ENCODE measurements at places on chromosomes 2 and 18.

GRCh38 chr18:41745166-41746049 lies 209.6 kb upstream of the PIK3C3 start:
- DNase-seq = no peak

GRCh38 chr2:182318466-182319220 lies 108.2 kb downstream of the PDE1A start:
- no peak for DNase-seq

DNA sequence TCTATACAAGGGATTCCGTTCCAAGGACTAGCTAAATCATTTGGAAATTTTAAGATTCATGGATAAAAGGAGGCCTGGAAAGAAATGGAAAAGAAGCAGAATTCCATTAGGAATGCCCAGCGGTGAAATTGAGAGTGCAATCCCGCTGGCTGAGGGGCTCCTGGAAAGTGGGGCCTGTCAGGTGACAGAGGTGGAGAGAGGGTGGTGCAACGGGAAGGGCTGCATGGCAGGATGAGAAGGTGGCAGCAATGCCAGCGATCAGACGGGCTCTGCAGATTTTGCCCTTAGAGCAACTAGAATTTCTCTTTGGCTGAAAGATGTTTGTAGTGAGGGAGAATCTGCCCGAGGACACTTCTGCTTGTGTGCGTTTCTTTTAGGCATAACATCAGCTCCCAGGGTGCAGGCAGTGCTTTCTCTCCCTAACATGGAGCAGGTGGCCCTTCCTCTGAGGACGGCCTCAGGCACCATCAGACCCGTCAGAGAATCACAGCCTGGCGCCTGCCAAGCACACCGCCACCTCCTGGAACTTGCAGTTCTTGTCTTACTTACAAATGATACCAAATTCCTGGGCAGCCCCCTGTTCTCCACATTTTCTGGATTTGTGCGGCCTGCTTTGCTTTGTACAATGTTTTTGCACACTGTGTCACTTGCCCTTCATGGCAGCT lies 261.6 kb downstream of the NDUFA10 start:
- DNase-seq = no peak

- no peak for DNase-seq
Observed at GRCh38 chr2:183019718-183020442, 18.4 kb downstream of the NCKAP1 start.

DNA sequence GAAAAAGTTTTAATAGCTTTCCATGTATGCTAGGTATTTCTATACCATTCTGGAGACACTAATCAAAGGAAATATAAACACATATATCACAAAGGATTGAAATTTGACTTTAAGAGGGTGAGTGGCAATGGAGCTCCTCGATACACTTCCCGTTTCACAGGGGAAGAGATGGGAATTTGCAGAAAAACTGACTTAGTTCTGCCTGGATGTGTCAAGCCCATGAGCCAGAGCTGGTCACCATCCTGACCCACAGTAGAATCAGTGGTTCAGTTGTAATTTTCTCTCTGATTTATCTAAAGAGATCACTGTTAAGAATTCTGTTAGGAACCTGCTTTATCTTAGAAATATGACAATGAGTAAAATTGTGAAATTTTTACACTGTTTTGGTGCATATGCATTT lies 34.2 kb downstream of the PLCL1 start:
- no peak for DNase-seq

DNA sequence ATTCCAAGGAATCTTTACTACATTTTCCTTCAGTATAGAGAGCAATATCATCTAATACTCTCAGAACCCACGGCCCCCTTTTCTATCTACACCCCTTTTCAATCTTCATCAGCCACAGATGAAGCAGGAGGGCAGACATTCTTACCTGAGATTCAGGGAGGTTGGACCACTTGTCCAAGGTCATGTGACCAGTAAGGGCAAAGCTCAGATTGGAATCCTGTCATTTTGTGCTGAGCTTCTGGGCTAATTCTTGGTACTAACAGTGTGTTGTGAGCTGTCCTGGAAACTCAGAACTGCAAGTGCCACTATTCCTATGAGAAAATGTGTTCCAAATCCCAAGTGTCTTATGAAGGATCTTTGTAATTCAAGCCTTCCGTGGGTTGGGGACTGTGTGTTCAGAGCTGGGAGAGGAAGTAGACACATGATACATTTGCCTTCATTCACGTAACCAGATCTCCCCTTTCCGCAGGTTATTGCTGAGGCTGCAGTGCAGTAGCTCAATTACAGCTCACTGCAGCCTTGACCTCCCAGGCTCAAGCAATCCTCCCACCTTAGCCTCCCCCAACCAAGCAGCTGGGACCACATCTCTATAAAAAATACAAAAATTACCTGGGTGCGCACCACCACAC lies 3.3 kb downstream of the CHRNA1 start:
- DNase-seq = no peak

DNA sequence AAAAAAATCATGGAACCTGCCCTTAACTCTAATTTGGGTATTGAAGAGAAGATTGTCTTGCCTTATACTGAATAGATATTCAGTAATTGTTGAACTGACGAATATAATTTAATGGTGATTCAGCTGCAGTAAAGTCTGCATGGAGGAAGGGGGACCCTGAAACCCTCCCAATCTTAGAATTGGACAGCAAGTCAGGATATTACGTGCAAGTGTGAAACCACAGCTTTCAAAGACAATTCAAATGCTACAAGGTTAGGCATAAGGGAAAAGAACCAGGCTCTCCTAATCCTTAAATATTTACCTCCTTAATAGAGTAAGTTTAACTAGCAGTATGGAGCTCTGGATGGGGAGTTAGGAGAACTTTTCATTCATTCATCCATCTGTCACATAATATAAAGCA lies 226.9 kb upstream of the TNP1 start:
- no peak for DNase-seq

DNA sequence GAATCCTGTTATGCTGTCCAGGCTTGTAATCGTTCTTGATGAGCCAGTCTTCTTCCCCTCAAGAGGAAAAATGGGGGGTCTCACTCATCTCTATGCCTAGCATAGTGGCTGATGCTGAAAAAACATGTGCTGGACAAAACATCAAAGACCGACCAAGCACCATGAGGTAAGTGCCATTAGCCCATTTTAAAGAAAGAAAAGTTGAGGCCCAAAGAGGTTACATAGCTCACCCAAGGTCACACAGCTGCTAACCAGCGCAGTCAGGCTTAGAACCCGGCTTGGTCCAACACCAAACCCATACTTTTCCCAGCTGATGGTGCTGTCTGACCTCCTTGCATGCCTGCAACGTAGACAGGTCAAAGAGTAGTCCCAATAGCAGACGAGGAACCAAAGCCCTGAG lies 156.4 kb downstream of the INHBB start:
- DNase-seq = no peak

DNA sequence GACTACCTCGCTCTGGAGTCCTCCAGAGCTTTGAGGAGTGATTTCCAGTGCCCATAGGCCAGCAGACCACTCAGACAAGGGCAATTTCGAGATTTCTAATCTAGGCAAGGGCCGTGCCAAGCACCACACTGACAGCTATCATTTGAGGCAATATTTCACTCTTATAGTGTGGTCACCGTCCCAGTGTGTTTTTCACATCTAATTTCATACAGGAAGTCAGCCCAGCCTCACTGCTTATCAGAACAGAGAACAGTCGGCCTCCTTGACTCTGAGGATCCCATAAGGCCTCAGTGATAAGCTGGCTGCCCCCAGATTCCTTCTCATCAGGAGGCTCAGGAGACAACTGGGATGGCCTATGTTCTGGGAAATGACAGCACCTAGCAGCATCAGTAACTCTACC lies 581 bp downstream of the CAPN14 start:
- no peak for DNase-seq

DNA sequence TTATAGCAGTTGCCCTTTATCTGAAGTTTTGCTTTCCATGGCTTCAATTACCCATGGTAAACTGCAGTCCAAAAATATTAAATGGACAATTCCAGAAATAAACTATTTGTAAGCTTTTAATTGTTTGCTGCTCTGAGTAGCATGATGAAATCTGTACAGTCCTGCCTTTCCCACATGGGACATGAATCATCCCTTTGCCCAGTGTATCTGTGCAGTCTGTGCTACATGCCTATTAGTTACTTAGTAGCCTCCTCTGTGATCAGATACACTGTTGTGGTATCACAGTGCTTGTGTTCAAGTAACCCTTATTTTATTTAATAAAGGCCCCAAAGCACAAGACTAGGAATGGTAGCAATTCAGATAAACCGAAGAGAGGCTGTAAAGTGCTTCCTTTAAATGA lies 810.6 kb upstream of the PIK3C3 start:
- no peak for DNase-seq

DNA sequence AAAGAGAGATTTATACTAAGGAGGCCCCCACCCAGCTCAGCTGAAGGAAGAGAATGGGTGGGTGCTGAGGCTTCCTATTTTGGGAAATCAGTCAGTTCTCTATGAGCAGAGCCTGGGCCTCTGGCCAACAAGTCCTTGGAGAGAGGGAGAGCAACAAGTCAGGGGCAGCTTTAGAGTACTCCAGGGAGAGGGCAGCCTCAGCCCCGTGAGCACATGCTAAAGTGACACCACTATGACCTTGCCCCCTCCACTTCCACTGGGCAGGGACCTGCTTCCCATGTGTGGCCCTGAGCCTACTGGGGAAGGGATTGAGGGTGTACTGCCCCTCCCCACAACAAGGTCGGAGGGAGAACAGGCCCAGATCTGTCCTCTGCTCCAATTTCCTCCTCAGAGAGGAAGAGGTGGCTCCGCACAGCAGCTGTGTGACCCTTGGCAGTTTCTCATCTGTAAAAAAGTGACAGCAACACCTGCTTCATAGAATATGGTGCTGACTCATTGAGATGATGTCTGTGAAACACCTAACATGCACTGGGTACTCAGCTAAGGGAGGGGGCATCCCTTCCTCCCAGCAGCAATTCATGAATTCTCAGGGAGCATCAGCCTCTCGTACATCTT lies 72.9 kb downstream of the CLHC1 start:
- DNase-seq = no peak

DNA sequence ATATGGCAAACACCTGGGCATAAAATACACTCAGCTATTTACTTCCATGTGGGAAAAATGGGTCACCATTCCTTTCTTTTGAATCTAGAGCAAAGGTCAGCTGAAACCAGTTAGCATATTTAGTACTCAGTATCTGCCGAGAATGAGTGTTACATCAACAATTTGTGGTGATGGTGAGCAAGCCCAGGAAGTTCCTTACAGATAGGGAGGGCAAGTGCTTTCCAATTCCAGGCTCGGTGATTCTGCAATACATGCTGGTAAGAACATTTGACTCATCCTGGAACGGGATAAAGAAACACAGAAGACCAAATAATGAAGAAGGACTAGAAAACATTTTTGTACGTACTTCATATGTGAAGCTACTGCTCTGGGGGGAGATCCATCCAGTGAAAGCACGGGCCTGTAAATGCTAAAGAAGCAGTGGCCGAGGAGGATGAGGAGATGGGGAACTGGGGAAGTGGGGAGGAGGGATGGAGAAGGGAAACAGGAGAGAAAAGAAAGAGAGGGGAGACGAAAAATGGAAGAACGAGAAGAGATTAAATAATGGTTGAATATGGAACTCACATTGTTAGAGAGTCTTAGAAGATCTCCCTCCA lies 251.9 kb downstream of the TTC32 start:
- DNase-seq = no peak

GRCh38 chr2:74849228-74849892 lies 15.4 kb downstream of the HK2 start:
- no peak for DNase-seq

DNA sequence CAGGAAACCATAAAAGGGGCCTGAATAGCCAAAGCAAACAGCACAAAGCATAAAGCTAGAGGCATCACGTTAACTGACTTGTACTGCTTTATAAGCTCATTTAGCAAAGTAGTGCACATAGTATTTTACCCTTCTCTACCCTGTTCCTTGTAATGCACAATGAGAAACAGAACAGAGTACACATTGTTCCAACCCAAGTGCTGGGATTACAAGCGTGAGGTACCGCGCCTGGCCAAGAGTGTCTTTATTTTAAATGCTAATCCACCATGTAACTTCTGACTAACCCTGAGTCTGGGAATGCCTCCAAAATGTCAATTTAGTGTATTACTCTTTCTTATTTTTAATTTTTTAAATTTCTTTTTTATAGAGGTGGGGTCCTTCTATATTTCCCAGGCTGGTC lies 46.4 kb upstream of the STON1 start:
- no peak for DNase-seq

DNA sequence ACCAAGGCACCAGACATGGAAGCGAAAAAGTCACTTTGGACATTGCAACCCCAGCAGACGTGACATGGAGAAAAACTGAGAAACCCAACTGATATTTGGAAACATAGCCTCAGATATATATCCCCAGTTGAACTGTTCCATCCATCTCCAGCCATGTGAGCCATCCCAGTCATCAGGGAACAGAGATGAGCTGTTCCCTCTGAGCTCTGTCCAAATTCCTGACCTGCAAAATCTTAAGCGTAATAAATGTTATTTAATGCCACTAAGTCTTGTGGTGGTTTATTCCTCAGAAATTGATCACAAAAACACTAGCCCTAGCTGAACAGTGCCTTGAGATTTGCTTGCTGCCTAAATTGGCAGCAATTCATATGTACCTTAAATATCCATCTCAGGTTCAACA lies 182.8 kb downstream of the NRP2 start:
- DNase-seq = no peak

GRCh38 chr2:32068-32467 lies 14.2 kb downstream of the FAM110C start:
- no peak for DNase-seq

DNA sequence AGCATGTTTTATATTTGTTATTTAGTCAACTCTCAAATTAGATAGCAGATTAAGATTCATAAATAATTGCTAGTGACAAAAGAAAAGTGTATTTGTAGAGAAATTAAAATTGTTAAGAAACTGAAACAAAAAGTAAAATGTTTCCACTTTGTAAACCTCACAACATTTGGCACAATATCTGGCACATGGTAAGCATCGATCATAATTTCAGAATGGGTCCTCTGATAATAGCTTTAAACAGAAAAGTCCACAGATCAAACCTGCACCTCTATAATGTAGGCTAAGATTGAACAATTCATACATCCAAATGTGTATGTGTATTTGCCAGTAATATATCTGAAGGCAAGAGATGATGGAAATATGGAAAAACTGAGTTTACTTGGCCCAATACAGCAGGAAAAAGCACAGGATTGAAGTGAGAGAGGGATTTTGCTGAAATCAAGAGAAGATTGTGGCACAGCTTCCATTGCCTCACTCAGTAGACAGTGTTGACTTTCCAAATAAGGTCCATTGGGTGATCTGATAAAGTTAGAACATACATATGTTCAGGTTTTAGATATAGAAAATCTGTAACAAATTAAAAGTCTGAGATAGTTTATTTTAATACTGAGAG lies 39.4 kb downstream of the COBLL1 start:
- DNase-seq = no peak

DNA sequence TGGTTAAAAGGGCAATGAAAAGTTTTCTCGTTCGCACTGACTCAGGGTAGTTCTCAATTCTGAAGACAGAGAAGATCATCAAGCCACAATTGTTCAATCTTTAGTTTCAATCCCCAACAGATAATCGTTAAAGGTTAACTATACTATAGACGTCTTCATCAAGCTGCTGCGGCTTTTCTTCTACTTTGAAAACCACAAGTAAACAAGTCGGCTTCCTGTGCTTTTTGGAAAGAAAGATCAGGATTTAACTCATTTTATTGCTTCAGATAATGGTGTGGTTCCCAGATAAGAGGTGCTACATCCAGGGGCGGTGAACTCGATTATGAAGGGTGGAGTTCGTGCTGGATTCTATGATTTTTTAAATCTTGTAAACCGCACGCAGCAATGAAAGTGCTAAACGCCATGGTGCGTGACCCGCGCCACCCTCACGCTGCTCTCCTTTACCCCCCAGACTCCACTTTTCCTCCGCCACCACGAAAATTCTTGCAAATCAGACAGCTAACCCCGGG lies 545 bp upstream of the CDCA7 start:
- DNase-seq = no peak
